ENCODE measurements at places on chromosomes 1 and 21.

DNA sequence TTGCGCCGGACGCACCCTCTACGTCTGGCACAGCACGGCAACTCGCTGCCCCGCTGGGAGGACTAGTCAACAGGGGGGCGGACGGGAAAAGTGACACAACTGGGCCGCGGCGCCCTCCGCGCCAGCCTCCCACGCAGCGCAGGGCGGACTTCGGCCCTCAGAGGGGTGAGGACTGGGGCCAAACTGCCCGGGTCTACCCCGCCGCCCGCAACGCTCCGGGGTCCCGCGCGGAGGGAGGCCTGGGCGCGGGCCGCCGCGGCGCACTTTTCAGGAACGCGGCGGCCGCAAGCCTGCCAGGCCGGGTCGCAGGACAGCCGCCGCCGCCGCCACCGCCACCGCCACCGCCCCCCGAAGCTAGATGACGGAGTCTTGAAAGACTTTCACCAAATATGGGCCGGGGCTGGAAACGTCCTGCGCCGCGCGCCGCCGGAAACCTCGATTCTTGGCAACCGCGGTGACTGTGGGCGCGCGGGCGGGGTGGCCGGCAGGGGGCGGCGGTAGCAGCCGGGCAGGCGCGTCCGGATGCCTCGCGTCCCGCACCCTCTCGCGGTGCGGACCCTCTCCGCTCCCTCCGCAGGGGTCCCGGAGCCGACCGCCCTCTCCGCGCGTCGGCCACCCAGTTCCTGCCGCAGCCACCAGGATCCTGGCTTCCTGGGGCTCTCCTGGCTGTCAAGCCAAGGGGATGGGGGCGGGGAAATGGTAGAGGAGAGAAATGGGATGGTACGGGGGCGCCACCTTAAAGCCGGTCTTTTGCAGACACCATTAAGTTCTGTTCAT is 3.7 kb upstream of the CCN1 start:
- no peak for DNase-seq

- no peak for DNase-seq
These were observed 101.7 kb downstream of the ADSS2 start for GRCh38 chr1:244350027-244350426.

DNA sequence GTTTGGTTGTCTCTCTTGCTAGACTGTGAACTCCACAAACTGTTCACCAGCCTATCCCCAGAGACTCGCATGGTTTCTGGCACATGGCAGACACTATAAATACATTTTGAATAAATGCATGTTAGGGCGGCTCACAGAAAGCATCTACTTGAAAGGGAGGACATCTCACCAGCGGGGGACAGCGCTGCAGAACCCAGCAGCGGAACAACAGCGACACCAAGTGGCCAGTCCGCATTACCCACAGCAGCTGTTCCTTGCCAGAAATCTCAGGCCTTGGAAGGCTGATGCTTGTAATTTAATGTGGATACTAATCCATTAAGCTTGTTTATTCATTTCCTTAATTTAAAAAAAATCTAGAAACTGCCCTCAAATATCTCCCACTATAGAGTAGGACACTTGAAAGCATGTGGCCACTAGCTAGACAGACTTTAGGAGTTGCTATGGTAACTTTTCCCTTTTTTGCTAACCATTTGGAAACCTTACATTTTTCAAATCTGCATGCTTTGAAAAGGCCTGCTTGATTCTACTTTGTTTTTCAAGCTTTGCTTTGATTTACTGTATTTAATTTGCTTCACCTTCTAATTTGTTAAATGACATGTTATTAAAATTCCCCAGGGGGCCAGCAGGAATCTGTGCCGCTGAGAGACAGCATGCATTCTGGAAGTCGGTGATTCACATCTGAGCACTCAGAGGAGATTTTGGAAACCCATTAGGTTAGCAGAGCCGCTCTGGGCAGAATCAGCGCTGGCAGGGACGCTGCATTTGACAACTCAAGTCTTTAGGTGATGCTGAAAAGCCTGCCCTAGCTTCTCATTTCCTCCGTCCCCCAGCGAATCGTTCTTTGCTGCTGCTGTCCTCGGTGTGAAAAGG is 63.5 kb upstream of the SSX2IP start:
- DNase-seq: peak; percentile 89

DNA sequence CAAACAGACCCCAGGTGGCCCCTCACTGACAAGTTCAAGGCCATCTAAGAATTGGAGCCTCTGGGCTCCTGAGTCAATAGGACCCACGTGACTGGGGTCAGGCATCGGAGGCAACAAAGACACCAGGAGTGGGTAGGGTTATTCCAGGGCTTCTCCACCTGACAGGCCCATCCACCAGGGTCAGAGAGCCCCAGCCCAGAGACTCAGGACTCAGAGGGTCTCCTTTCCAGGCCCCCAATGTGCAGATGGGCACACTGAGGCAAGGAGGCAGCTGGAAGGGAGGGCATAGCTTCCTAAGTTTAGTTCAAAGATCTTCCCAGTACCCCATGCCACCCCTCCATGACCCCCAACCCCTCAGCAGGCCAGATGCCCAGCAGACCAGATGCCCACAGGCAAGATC is 388.6 kb downstream of the MATN1 start:
- DNase-seq: no peak

- DNase-seq: no peak
These were observed 29.7 kb upstream of the EVA1B start for GRCh38 chr1:36352910-36353878.

- DNase-seq: peak; percentile 5
These were observed 27.7 kb downstream of the ACOT11 start for GRCh38 chr1:54575605-54576290.

DNA sequence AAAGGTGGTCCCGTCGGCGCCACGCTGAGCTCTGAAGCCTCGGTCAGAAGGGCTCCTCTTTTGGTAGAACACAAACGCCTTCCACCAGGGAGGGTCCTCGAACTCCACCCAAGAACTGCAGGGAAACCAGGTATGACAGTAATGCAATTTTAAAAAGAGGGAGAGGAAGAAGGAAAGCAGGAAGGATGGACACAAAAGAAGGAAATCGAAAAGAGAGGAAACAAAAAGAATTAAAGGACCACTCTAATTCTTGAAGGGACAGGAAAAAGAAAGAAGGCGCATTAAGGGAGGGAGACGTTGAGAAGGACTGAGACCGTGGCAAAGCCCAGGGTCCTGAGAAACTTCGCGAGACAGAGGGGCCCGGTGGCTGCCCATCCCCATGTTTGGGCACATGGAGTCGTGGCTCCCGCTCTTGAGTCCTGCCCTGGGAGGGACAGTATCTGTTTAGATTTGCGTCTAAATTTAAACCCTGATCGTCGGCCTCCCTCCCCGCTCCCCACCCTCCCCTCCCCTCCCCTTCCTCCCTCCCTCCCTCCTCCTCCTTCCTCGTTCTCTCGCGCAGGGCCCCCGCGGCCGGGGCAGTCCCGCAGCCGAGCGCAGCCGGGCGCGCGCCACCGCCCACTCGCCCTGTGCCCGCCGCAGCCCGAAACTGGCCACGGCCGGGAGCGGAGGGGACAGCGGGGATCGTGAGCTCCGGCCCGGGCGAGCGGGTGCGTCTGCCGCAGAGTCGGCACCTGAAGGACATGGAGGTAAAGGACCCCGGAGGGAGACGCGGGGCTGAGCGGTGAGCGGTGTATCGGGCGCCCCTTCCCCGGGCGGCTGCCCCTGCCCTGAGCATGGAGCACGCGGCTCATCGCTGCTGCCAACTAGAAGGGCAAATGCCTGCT is at the start of gene RCSD1:
Gene RCSD1, plus strand, starts transcription at position 552 of the 887 bp plus-strand sequence. Its CDS starts 192 bp downstream, at position 744.
- DNase-seq: peak; percentile 87

DNA sequence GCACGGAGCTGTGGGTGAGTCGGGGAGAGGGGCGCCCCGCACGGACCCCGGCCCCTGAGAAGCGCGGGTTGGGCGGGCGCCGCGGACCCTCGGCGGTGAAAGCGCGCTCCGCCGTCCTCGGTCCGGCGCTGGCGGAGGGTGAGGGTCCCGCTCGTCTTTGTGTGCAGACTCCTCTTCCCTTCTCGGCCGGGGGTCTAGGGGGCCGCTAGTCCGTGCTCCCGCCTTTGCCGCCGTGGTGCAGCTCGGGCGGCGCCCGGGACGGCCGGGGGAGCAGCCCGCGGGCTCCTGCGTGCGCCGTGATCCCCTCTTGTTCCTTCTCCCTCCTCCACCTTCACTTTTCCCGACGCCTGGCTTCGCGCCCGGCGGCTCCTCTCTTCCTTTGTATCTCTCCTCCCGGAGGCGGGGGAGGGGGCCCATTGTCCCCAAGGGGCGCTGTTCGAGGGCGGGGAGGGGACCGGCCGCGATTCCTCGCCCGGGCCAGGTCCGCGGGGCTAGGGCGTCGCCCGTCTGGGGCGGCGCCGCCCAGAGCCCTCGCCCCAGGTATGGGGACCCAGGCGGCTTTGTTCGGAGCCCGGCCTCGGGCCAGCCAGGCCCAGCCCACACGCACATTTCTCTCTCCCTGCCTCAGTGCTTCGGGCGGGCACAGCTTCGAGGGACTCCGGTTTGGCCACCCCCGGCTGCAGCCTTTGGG is 519 bp downstream of the FNBP1L start:
- DNase-seq: no peak

- no peak for DNase-seq
These were observed 14.8 kb downstream of the ARHGEF11 start for GRCh38 chr1:157030728-157031127.

- no peak for DNase-seq
These were observed 8.3 kb upstream of the MIIP start for GRCh38 chr1:12010746-12011570.

- DNase-seq: peak; percentile 56
These were observed 102.3 kb downstream of the RPE65 start for GRCh38 chr1:68347415-68347814.

DNA sequence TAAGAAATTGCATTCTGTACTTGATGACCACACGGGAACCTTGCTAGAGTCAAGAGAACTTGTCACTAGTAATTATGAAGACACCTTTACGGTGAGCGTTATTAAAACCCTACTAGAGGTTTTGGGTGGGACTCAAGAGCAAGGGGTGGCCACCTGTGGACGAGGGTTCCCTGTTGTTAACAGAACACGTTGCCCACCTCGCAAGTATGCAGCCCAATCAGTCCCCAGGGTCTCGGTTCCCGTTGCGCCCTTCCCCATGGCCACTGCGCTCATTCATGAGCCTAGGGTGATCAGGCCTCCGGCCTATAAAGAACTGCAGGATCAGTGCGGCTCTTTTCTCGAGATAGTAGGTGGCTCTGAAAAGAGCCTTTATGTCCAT is 30.2 kb upstream of the RNF187 start:
- no peak for DNase-seq

- no peak for DNase-seq
These were observed 2.2 kb downstream of the FASLG start for GRCh38 chr1:172661107-172661506.

DNA sequence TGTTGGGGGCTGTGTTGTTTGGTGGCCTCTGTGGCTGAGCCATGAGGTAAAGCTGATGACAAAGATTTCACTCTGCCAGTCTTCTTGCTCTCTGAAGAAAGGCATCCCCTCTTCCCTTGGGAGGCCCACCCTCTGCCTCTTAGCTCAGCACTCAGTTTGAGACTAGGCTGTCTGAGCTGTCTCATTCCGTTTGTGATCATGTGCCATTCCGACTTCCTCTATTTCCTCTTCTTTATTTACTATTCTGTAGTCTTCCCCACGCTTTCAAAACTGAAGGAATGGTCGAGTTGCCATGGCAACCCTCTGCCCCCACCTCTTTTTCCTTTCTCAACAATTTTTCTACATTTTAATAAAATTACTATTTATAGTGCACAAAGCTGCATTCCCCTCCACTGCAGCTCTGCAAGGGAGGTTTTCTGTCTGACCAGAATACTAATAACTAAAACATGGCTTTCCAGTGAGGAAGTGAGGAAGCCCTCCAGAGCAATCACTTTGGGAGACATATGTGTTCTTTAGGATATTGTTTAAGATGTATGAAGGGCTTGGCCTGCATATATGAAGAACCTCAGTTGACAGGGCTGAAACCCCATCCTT is 30.8 kb downstream of the KCNA3 start:
- DNase-seq: no peak

- DNase-seq: no peak
These were observed 19.5 kb downstream of the RCAN1 start for GRCh38 chr21:34595457-34595856.

DNA sequence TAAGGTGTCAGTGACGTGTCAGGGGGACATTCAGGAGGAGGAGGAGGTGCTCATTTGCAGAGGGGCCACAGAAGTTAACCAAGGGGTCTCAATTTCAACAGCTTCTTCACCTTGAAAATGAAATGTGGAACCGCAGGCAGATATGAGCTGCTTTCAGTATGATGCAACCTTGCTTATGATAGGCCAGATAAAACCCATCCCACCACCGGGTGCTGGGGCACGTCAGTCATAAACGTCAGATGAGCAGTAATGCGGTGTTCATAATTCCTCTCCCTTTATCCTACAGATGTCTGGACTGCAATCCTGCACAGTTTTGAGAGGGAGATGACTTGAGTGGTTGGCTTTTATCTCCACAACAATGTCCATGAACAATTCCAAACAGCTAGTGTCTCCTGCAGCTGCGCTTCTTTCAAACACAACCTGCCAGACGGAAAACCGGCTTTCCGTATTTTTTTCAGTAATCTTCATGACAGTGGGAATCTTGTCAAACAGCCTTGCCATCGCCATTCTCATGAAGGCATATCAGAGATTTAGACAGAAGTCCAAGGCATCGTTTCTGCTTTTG is 1.7 kb downstream of the PTGFR start:
- no peak for DNase-seq

DNA sequence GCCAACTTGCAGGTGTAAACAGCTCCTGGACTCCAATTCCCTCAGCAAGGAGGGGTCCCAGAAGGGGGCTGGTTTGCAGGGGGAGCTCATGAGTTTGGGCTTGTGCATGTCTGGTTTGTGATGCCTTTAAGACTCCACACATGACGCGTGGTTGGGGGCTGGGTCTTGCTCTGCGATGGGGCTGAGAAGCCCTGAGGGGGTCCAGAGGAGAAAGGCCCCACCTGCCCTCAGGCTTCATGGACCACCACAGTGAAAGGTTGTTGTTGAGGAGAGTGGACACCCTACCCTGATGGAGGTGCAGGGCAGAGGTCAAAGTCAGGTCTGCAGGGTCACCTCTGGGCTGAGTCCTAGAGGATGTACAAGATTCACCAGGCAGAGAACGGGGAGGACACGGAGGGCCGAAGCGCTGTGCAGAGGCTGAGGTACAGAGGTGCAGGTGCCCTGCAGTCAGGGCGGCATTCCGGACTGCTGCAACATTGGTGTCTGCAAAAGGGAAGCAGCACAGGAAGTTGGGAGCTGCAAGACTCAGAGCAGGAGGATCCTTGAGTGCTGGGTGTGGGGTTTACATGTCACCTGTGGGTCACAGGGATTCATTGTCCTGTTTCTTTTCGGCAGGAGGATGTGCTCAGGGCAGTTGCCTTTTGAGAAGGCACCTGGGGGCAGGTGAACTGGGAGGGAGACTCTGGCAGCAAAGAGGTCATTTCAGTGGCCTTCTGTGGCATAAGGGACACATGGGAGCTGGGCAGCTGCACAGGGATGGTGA is 399.4 kb downstream of the PTPRU start:
- no peak for DNase-seq

All from Karpas-422 (cell line).